Fibroblast of pulmonary artery (primary cell): ENCODE measurements at places on chromosomes 1 and 21.
A peak's percentile ranks its signal among the peaks of the same experiment; 100 is the strongest.

DNA sequence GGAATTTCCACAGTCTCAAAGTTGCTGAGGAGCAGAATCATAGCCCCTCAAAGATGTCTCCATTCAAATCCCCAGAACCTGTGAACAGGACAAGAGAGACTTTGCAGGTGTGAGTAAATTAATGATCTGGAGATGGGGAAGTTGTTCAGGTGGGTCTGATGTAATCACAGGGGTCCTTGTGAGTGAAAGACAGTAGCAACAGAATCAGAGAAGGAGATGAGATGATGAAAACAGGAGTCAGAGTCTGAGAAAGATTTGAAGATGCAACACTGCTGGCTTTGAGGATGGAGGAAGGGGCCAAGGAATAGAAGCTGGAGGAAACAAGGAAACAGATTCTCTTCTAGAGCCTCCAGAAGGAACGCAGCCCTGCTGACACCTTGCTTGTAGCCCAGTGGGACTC is 81.5 kb downstream of the SELENOF start:
- DNase-seq: no peak

GRCh38 chr1:223041481-223041880 is 101.6 kb downstream of the TLR5 start:
- DNase-seq: no peak

DNA sequence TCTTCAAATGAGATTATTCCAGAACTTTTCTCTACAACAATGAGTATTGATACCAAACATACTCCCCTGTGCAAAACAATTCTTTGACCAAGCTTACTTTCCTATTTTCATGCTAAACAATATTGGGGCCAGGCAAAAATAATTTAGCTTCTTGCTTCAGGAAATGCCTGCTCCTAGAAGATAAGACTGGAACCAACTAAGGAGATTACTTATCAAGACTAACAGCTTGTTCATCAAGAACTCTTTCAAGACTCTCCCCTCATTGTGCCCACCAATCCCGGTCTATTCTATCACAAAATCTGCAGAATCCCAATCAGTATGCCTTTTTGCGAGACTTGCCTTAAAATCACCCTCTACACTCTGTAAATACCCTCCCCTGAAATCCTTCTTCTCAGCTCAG is 536.6 kb downstream of the RWDD3 start:
- no peak for DNase-seq

DNA sequence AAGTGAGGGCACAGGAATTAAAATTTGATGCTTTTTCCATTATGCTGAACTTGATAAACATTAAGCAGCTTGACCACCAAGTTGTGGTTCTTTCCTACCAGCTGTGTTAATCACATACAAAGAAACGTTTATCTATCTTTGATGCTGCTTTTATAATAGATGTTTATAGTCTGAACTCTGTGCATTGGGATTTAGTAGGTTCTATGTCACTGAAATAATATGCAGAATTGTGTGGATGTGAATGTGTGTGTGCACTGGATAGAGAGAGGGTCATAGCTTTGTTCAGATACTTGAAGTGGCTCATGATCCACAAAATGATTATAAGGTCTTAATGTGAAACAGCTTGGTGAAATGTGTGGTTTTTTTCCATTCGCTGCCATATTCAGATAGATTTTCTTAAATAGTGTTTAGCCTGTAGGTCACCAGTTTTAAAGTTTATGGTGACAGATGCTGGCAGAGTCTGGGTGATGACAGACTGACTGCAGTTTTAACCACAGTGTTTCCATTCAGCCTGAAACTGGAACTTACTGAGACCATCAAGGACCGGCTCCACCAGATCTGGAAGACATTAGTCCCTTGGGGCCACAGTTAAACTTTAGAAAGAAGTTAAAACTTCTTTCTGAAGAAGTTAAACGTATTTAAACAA is 10.2 kb downstream of the DDI2 start:
- DNase-seq: no peak

DNA sequence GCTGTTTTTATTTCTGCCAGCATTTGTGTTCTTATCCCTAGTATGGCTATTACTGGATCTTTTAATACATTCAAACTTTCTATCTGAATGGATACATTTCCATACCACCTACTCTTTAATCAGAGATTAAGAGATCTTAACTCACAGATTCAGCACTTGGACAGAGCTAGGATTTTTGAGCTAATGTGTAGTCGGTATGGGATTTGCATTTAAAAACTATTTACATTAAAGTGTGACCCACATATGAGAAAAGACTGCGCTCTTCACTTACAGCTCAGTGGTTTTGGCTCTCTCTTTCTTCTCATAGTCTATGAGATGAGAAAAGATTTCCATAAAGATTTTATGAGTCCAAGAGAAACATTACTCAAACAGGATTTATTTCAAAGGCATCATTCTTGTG is 16.4 kb downstream of the HMGB4 start:
- no peak for DNase-seq

GRCh38 chr1:31744165-31744888 is 19.8 kb downstream of the ADGRB2 start:
- DNase-seq: no peak

DNA sequence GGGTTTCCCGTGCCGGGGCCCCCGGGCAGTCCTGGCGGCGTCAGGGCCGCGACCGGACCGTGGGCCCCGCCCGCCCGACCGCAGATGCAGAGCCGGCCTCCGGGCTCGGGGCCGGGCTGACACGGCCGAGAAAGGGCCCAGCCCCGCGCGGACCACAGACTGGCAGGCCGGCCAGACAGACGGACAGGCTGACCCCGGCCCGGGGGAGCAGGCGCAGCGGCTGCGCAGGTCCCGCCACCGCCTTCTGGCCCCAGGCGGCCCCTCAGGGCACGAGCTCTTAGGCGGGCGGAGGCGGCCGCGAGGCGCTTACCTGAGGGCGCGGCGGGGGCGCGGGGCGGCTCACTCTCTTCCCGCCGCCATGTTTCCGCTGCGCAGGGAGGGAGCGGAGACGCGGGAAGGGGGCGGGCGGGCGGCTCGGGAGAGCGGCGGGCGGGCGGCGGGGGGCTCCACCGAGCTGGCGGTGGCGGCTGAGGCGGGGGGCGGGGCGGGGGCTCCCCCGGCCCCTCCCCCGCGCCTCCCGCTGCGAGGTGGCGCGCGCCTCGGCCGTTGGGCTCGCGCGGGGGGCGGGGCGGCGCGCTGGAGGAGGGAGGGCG is at the start of gene SCMH1:
SCMH1 (minus strand) TSS at position 558 of the 593 bp plus-strand sequence. CDS start 56,173 bp downstream, outside the sequence.
- peak; percentile 38 for DNase-seq

GRCh38 chr21:46057111-46057709 is 40.7 kb upstream of the COL6A2 start:
- no peak for DNase-seq

DNA sequence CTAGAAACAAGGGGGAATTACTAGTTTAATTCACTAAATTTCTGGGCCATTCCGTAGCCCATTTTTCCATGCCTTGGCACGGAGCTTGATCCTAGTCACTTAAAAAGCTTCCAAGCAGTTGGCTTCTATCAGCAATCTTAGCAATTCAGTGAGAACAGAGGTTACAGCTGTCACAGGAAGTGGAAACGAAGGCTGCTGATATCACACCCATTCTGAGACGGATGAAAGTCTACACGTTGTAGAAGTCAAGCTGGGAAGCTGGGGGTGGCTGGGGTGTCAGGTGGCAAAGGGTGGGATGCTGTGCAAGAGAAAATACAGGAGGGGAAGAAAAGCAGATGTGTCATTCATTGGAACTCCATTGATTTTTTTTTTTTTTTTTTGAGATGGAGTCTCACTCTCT is 11.8 kb upstream of the STMN1 start:
- DNase-seq: peak; percentile 43

GRCh38 chr1:192706936-192707335 is 71.0 kb downstream of the RGS13 start:
- DNase-seq: no peak

- DNase-seq: no peak
Observed at GRCh38 chr1:19468397-19468956, 16.9 kb downstream of the CAPZB start.
